ENCODE measurements at places on chromosomes 12 and 14.

DNA sequence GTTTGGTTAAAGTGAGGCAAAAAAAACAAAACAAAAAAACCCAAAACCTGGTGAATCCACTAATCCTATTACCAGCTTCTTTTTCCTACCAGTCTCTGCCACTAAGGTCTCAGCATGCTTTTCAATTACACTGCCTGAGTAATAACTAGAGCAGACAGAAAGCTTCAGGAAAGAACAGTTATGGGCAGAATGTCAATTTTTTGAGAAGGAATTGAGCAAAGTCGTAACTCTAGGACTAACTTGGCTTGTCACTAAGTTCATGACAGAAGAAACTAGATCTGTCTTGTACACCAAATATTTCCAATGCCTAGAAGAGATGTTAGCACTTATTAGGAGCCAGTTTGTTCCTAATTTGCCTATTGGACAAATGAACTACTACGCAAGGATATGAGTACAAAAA is 148.8 kb upstream of the CNOT2 start:
- DNase-seq: no peak

DNA sequence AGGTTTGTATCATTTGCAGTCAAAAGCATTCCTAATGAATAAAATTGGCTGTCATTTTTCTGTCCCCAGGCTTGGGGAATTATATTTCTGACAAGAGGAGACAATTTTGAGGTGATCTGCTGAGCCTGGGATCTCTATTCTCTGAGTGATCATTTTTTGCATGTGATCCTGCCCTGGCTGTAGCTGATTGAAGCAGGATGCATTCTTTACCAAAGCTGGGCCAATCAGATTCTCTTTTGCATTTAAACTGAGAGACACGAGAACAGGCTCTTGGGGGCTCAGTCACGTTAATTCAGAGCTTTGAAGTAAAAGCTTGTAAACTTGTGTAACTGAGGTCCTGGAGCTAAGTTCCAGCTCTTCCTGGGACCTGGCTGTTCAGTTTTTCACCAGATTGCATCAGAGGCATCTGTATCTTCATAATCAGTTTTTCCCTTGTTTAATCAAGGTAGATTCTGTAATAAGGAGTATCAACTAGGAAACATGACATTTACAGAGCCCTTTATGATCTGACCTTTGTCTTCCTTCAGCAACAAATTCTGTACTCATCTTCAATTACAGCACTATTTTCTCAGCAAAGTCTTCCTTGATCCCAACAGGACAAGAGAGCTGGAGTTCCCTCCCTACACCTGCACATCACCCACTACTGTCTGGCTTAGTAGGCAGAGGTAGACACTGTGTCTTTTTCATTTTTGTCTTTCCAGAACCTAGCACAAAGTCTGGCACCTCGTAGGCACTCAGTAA is 35.0 kb upstream of the MANSC4 start:
- DNase-seq: no peak

DNA sequence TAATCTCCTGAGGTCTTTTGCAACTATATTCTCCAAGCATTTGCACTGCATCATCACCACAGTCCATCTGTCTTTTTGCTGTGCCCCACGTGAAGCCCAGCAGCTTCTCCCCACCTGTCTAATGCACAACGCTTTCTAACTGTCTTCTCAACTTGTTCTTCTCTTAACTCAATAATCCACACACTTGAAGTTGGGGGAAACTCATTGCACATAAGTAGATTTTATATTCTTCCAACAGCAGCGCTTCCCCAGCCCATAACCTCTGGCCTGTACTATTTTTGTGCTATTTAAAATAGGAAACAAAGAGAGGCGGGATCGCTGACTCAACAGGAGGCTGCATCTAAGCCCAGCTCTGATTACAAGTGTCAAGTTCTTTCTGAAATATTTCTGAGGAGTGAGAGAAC is 226.7 kb downstream of the GXYLT1 start:
- DNase-seq: peak; percentile 14

DNA sequence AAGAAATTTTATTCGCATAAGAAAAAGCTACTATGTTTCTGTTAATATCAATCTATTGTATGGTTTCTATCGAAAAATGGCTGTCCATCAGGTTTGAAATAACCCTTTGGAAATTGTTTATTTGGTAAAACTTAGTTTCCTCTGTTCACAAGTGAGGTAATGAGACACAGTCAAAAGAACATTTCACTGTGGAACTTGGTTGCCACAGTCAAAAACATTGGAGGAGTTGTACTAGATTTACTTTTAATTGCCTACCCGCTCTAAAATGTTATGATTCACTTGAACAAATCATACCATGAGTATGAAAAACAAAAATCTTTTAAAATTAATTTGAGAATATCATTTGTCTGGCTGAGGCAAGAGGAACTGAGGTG is 46.5 kb downstream of the ITPR2 start:
- no peak for DNase-seq

DNA sequence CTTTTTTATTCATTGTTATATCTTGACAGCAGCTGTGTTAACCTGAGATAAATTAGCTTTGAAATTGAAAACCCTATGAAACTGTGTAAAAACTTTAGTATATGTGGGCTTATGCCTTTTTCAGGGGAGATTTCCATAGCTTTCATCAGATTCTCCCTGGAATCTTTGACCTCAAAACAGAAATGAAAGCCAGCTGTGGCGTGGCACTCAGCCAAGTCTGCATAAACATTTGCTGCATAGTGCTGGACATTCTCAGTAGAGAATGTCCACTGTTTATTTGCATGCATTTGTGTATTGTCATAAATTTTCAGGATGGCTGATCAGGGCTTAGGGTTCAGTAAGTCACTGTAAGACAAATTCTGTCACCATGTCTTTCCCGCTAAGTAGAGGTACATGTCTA is 115.3 kb upstream of the NAP1L1 start:
- no peak for DNase-seq

DNA sequence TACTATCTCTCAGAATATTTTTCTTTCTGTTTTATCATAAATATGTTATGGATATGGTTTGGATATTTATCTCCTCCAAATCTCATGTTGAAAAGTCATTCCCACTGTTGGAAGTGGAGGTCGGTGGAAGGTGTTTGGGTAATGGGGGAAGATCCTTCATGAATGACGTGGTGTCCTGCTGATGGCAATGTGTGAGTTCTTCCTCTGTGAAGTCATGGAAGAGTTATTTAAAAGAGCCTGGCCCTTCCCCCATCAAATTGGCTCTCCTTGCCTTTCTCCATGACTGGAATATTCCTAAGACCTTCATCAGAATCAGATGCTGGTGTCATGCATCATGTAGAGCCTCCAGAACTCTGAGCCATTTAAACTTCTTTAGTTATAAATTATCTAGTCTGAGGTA is 1291.6 kb downstream of the FSCB start:
- DNase-seq: no peak

- no peak for DNase-seq
These were observed 383.4 kb downstream of the VRK1 start for GRCh38 chr14:97180304-97181200.

DNA sequence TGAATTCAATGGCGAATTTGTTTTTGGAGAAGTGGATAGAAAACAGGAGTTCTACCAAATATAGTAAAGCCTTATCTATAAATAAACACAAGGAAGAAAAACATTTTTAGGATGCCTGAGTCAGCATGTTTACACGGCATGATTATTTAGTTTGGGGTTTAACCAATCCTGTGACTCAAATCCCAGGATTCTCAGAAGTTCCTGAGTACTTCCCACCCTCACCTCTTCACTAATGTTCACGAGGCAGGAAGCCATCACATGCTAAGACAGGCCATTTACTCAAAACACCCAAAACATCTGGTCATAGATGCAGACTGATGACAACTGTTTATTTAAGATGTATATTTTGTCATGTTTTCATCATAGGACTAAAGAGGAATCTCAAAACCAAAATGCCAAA is 3.4 kb upstream of the GLRX5 start:
- DNase-seq: no peak

GRCh38 chr12:52604859-52605258 is 3.6 kb upstream of the KRT72 start:
- no peak for DNase-seq

GRCh38 chr14:58881433-58881832 is 243.7 kb downstream of the DACT1 start:
- DNase-seq: no peak

DNA sequence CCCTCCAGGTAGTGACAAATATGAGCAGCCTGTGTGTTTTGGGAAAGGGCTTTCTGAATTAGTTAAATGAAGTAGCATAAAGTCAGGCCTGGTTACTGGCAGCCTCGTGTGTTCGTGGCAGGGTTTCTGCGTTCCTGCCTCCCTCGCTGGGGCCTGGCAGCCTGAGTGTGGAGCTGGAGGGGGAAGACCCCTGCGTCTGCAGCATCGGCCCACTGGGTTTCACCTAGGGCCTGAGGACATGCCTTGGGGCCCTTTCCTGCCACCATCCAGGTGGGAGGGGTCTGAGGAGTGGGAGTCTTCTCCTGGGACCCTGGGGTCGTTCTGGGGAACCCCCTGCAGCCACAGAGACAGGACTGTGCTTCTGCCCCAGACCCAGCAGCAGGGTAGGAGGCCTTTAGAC is 20.4 kb upstream of the AMN start:
- DNase-seq: no peak

GRCh38 chr12:12938541-12938940 is 13.4 kb downstream of the GPRC5D start:
- no peak for DNase-seq

DNA sequence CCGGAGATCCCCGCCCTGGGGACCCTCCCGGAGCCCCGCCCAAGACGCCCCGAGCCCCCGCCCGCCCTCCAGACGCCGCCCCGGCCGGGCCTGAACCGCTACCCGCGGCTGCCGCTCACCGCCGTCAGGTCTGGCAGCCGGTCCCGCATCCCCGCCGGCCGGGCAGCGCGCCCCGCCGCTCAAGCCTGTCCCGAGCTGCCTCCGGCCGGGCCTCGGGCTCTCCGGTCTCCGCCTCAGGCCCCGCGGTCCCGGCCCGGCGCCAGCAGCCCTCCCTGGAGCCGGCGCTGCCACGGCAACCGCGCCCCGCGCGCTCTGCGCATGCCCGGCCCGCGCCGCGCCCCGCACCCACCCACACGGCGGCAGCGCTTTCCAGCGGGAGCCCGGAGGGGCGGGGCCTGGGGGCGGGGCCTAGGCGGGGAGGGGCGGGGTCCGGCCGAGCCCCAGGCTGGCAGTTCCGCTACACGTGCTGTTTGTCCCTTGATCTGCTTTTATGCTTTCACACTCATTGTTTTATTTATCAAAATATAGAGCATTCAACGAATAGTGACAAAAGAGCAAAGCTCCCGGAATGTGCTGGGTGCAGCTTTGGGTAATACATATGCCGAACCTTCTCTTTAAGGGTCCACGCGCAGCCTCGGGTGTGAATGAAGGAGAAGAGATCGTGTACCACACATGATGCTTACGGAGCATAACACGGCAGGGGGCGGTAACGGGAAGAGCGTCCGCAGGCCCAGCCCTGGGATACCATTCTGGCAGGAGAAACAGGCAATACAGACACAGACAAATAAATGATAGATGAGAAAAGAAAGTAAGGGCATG is at the start of gene STX2:
TSS of gene STX2 (minus strand) at position 300 of the 819 bp plus-strand sequence. CDS start at position 149, 151 bp downstream.
- peak; percentile 81 for DNase-seq

DNA sequence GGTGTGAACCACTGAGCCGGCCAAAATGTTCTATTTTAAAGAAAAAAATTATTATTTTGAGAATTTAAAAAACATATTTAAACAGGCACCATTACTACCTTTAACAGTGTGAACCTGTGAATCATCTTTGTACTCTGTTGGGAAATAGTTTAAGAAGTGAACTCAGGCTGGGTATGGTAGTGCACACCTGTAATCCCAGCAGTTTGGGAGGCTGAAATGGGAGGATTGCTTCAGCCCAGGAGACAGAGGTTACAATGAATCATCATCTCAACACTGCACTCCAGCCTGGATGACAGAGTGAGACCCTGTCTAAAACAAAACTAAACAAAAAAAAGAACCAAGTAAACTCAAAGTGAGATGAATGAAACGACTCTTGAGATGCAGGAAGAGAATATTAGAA is 3.1 kb upstream of the WDR89 start:
- no peak for DNase-seq

DNA sequence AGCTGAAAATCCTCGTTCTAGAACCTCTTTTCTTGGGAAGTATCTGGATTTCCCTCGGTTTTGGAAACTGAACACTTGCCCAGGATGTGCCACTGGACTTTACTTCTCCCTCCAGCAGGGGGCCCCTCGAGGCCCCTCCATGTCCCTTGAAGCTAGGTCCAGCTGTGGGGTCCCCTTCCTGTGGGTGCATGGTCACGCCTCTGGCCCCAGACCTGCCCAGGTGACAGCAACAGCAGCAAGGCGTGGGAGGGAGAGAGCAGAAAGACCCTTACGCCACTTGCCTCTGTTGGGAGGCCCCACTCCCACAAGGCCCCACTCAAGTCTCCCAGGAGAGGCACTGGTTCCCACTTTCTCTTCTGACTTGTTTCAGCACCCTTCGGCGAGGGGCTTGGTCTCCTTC is 3.1 kb downstream of the SLC25A29 start:
- no peak for DNase-seq

DNA sequence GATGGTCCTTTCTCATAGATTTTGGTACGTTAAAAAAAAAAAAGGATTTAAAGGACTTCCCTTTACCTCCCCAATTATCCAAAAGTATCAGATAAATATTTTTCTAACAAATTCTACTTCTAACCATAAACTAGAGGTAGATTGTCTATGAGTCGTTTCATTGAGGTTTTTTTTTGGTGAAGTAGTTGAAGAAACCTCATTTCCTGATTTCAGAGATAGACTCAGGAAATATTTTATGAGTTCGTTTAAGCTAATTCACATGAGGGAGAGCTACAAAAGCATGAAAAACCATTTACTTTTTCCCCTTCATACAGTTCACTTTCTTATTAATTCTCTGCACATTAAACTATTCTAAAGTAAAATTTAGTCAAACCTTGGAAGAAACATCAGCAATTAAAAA is 112.5 kb downstream of the RALGAPA1 start:
- DNase-seq: no peak

DNA sequence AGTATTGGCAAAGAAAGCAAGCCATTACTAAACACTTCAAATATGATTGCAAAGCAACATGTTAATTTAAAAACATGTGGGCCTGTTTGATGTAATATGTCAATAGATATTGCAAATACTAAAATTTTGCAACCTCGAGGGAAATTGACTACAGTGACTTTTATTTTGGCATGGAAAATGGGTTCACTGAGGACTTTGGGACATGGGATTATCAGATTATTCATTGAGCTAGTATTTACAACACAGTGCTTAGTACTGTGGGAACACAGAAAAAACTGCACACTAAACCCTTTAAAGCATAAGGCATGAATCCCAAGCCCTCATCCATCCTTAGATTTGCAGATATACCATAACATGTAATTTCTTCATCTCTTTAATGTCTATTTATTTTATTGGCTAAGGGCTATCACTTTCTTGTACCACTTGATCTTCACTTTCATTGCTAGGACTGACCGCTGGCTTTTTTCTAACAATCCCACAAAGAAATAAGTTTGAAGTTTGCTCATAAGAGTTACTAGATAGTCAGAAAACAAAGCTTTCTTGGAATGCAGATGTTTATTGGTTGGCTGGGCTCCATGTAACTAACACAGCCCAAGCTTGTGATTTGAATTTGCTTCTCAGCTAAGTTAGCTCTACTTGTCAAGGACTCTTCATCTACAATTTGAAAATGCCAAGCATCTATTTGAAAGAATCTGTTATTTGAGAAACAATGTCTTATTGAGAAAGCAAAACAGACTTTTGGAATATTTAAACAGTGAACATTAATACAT is 48.7 kb downstream of the PPFIBP1 start:
- no peak for DNase-seq

- no peak for DNase-seq
These were observed 10.7 kb upstream of the WDR89 start for GRCh38 chr14:63652406-63652805.

Data from NCI-H345 (cell line).